ENCODE measurements at places on chromosomes 1 and 21.

GRCh38 chr1:1199961-1200875 lies 6.2 kb downstream of the TNFRSF18 start:
- DNase-seq: no peak

DNA sequence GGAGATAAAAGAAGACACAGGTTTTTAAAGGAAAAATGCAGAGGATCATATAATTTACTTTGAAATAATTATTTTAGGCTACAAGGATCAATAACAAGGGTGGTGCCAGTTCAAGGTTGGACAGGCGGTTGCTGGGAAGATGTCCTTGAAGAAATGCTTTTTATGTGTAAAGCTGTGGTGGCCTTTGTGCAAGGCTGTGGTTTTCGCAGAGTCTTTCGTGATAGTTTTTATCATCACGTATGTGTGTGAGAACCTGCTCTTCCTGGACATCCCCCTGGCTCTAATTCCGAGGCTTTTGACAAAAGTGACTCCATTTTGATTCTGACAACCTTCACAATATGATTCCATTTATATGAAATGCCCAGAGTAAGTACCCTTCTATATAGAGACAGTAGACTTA lies 85.8 kb upstream of the COG2 start:
- no peak for DNase-seq

- no peak for DNase-seq
These were observed 13.3 kb downstream of the SCNN1D start for GRCh38 chr1:1293263-1294249.

- DNase-seq: no peak
These were observed 7.3 kb downstream of the KIF21B start for GRCh38 chr1:201016211-201016651.

DNA sequence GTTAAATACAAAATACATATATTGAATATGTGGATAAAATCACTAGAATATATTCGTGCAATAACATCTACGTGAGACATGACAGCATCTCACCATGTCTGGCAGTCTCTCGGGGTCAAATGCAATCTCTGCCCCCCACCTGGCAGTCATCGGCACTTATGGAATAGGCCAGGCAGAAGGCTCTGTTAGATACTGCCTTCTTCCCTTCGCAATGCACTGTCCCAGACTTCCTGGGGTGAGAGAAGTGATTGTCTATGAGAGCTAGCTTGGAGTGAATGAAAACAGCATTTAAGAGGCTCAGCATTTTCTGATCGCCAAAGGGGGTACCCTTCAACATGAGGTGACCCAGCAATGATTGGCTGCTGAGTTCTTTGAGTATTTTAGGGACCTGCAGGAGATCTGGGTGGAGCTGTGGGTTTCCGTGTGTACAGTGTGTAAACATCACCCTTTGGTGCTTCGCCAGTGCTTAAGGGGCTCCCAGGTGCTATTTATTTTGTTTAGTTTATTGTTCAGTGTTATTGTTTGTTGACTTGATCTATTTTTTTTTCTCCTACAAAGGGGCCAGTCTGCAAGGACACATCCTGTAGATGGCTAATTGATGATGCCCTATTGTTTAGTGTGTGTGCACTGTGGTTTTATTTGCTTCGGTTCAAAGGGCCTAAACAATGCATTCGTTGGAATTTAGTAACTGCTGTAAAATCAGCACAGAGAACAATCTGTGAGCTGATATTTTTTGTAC lies 10.2 kb downstream of the ERG start:
- DNase-seq: no peak

- DNase-seq: no peak
These were observed 151.8 kb upstream of the KCND3 start for GRCh38 chr1:112141301-112141700.

GRCh38 chr1:58884706-58885661 lies 101.1 kb upstream of the JUN start:
- DNase-seq: no peak

DNA sequence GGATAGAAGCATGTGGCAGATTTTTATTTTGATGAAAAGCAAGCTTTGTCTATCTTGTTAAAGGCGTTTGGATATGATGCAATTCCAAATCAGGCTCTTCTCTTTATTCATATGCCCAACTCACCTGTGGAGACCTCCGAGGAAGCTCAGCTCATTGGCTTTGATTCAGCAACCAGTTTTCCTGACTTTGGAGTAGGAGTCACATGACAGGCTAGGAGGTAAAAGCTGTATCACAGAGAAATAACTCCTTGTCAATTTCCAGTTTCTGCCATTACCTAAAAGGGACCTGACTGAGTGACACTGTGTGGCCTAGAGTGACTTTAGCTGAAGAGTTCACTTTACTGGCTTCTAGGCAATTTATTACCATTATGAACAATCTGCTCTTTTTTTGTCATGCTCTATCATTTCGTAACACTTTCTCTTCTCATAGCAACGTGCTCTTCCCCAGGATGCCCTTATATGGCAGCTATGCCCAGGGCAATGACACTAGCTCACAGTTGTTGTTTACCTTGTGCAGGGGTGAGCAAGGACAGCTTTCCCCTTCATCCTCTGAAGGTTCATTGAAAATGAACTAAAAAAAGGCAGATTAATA lies 107.2 kb downstream of the KCNK1 start:
- no peak for DNase-seq

DNA sequence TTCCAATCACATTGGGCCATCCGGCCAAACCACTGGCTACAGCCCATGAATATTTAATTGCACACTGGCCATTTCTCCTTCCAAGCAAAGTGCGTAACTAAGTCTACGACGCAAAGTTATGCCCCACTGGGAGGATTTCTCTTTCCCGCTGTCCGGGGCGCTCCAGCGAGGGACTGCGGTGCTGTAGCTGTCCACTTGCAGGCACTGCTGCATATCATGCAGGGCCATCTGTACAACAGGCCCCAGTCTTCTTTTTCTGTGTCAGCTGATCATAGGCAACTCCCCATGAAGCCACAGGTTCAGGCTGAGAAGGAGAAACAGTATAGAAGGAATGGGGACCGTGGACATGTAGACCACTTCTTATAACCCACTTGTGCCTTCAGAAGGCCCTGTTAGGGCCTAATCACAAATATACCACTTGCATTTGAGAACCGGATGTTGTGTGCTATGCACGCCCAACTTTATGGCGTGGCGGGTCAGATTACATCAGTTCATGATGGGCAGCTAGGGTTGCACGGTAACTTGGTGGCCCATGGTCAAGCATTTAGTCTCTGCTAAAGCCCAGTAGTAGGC lies 58.0 kb downstream of the ADSS2 start:
- no peak for DNase-seq

DNA sequence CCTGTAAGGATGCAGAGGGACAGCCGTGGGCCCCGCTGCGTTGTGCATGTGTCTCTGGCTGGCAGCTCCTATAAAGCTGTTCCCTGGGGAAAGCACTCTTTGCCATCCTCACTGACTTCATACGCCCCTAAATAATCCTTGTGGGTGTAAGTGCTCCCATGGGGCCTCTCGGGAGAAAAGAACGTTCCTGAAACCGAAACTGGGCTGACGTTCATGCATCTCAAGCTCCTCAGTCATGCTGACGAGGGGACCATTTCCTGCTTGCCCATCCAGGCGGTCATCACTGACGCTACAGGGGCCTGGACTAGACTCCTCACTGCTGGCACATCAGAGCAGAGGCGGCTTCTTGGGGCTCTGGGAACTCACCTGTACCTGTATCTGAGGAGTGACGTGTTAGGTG lies 73.1 kb upstream of the USP24 start:
- no peak for DNase-seq

GRCh38 chr1:206447792-206448191 lies 22.5 kb upstream of the IKBKE start:
- DNase-seq: no peak

GRCh38 chr1:86296305-86297205 lies 99.6 kb downstream of the ODF2L start:
- DNase-seq: no peak

- peak; percentile 33 for DNase-seq
These were observed 292.8 kb upstream of the B3GALT2 start for GRCh38 chr1:193479187-193479586.

- no peak for DNase-seq
These were observed 280.6 kb downstream of the TTLL7 start for GRCh38 chr1:83718338-83718737.

- DNase-seq: no peak
These were observed 21.4 kb downstream of the PEA15 start for GRCh38 chr1:160226623-160227022.

DNA sequence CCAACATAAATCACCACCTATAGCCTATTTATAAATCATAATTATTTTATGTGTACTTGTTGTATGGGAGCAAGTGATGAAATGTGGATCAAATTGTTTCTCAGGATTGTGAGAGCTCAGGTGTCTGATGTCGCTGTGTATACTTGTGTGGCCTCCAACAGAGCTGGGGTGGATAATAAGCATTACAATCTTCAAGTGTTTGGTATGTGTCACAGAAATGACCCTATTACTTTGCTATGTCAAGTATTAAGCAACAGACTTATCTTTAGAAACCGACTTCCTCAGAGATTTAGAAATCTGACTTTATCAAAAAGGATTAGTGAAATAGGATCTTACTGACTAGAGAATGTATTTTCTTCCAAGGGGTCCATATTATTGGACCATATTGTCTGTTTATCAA lies 280.9 kb downstream of the TPR start:
- no peak for DNase-seq

- DNase-seq: no peak
These were observed 53.5 kb downstream of the SELENOF start for GRCh38 chr1:86860424-86860823.

- DNase-seq: no peak
These were observed 40.5 kb upstream of the RALGPS2 start for GRCh38 chr1:178684542-178685000.

DNA sequence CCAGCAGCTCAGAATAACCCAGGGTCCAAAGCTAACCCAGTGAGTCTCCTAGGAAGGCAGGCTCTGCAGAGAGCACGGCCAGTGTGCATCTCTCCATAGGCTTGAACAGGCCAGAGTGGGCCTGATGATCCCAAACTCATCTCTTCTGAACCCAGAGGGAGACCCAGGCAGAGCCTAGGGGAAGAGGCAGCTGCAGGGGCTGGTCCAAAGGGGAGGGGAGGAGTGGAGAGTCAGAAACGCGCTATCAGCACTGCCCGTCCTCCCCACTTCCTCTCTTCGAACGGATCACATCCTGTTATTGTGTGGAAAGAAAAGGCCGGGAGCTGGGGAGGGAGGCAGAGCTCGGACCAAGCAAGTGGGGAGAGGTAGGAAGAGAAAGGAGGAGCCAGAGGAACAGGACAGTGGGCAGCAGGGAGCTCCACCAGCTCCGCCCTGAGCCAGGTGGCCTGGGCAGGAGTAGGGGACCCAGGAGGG lies 20.2 kb downstream of the TAL1 start:
- no peak for DNase-seq

- DNase-seq: no peak
These were observed 41.2 kb downstream of the UBE2G2 start for GRCh38 chr21:44760376-44760775.

- DNase-seq: no peak
These were observed 2.9 kb upstream of the PRDX6 start for GRCh38 chr1:173474097-173474779.

DNA sequence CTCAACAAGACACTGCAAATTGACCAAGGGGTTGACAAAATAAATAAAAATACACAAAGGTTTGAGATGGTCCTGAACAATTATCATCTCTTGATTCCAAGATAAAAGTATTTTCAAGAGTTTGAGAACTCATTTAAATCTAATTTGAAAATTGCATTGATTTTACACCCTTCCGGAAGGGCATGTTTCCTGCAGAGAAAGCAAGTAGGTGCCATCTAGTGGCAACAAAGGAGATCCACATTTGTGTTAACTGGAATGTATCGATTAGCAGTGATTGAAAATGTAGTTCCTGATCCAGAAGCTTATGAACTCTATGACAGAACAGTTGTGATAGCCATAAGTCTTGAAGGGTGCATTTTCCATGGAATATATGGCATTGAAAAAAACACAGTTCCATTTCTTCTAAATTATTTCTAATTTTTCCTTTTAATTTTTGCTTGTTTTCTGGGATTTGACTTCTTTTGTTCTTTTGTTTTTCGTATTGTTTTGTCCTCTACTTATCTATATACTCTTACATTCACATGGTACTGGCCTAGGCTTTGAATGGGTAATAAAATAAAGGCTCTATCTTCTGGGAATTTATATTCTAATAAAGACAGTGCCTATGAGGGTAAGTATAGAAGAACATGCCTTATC lies 143.7 kb downstream of the DNM3 start:
- DNase-seq: no peak

- DNase-seq: no peak
These were observed 52.1 kb downstream of the SYDE2 start for GRCh38 chr1:85148524-85149250.

- peak; percentile 42 for DNase-seq
These were observed 7.9 kb upstream of the EDN2 start for GRCh38 chr1:41492341-41492848.

DNA sequence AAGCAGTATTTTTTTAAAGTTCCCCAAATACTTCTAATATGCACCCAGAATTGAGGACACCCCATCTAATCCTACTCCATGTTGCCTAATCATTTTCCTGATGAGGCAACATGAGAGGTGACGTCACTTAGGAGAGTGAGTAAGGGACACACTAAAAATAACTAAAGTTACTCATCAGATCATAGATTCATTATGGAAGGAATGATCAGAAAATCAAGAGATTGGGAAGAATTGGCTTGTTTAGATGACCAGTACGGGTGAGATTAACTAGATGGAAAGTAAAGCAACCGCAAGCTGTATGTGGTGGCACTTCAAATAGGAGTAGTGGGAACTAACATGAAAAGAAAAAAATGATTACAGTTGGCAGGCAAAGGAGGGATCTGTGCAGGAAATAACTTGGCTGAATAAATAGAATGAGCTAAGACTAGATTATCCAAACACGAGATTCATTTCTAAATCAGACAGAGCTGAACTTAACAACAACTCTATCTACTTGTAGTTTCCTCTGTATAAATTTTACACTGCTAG lies 61.4 kb upstream of the CXADR start:
- DNase-seq: no peak

GRCh38 chr1:245898581-245898980 lies 608.5 kb downstream of the SMYD3 start:
- no peak for DNase-seq

GRCh38 chr1:209733409-209734192 lies 22.3 kb upstream of the TRAF3IP3 start:
- DNase-seq: no peak

GRCh38 chr1:27418326-27419185 lies 26.1 kb downstream of the GPR3 start:
- peak; percentile 62 for DNase-seq

DNA sequence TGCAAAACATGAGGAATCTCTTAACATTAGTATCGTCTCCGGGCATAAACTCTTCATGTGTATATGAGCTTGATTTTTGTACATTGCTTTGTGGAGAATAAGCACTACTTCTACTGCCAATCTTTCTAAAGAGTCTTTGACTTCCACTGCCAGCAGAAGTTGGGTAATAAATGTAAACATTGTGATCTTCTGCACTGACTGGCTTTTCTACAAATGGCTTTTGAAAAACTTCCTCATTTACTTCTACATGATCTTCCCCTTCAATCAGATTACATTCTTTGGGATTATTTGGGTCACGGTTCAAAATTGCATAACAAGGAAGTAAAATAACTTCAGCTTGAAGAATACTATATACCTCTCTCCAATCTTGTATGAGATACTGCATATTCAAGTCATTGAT lies 30.4 kb upstream of the SLC44A5 start:
- DNase-seq: no peak

- peak; percentile 22 for DNase-seq
These were observed 183.5 kb downstream of the RUNX1 start for GRCh38 chr21:34865400-34866241.
